Activated naive CD4-positive, alpha-beta T cell treated with anti-CD3 and anti-CD28 coated beads, Interleukin-2, amount 50 U/mL, for 72 hours (primary cell): ENCODE measurements at places on chromosomes 2 and 18.

DNA sequence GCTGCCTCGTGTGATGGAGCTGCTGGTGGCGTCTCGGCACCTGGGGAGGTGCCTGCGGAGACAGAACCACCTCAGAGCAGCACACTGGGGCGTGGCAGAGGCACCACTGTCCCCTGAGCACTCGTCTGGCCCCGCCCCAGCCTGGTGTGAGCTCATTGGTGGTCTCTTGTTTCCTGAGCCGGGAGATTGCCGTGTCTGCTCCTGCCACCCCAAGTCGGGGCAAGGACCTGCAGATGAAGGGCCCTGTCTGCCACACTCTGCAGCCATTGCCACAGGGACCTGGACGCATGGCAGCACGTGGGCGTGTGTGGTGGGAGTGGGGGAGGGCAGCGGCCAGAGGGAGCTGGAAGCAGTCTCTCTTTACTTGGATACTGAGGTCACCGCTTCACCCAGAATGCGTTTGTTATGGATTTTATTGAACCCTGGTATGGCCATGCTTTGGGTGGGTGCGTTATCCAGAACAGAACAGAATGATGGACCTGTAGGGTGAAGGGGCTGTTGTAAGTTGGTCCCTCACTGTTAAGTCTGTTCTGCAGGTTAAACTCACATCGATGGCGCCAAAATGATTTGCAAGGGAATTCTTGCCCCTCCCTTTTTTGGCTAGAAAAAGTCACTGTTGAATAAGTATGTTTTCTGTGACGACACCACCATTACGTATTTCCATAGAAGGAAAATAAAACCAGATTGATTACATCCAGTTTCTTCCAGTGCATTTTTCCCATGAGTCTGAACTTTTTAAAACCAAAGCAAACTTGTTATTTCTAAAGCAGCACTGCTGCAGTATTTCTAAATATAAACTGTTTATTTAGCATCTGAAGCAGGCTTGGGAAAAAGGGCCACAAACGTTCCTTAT lies 92.0 kb downstream of the USP40 start:
- no peak for DNase-seq

GRCh38 chr18:24930971-24931370 lies 421.0 kb downstream of the ZNF521 start:
- DNase-seq = no peak

DNA sequence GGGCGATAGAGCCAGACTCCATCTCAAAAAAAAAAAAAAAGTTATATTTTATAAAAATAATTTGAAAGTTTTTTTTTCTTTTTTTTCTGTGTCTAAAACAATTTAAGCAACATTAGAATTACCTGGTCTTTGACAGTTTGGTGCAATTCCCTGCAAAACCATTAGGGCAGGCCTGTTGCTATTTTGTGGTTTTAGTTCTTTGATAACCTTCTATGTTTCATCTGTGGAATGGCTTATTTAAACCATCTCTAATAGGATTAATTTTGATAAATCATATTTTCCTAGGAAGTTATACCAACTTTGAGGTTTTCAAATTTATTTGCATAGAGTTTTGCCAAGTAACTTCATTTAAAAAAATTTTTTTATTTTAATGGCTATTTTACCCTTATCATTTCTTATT lies 141.2 kb upstream of the TWIST2 start:
- DNase-seq = no peak

GRCh38 chr2:30636311-30636710 lies 170.9 kb downstream of the CAPN13 start:
- no peak for DNase-seq

- no peak for DNase-seq
Observed at GRCh38 chr2:19288291-19288690, 70.1 kb downstream of the OSR1 start.

- DNase-seq = no peak
Observed at GRCh38 chr2:171086352-171087290, 74.1 kb downstream of the TLK1 start.

- DNase-seq = no peak
Observed at GRCh38 chr18:9048236-9048635, 54.3 kb upstream of the NDUFV2 start.

DNA sequence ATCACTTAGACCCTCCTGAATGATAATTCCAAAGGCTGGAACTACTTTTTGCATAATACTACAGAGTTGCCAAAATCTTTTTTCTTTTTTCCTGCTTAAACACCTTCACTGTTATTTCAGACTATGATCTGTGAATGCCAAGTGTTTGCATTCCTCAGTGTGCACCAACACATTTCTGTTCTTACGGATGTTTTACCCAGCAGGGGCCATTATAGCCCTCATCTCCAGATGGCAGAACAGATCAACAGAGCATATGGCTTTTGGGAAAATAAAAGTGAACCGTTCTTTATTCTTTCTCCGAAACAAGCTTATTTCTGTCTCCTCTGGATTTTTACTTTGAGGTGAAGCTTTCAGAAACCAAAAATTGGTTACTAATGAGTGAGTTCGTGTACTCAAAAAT lies 1226.6 kb upstream of the FAM98A start:
- no peak for DNase-seq

- no peak for DNase-seq
Observed at GRCh38 chr2:206527153-206527552, 83.8 kb downstream of the ADAM23 start.

DNA sequence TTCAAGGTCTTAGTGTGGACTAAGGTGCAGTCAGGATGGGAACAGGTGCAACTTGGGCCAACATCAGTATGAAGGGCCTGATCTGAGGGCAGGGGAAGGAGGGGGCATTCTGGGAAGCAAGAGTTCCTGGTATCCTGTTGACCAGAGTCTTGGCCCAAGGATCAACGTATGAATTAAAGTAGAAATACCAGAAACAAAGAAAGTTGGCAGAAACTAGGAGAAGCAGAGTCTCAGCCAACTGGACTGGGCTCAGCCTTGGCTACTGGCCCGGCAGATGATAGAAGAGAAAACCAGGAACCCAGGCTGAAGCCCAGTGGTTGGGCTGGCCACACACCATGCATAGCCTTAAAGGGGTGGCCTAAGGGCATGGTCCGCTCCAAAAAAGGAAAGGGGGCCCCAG lies 2.3 kb downstream of the CETN1 start:
- no peak for DNase-seq

DNA sequence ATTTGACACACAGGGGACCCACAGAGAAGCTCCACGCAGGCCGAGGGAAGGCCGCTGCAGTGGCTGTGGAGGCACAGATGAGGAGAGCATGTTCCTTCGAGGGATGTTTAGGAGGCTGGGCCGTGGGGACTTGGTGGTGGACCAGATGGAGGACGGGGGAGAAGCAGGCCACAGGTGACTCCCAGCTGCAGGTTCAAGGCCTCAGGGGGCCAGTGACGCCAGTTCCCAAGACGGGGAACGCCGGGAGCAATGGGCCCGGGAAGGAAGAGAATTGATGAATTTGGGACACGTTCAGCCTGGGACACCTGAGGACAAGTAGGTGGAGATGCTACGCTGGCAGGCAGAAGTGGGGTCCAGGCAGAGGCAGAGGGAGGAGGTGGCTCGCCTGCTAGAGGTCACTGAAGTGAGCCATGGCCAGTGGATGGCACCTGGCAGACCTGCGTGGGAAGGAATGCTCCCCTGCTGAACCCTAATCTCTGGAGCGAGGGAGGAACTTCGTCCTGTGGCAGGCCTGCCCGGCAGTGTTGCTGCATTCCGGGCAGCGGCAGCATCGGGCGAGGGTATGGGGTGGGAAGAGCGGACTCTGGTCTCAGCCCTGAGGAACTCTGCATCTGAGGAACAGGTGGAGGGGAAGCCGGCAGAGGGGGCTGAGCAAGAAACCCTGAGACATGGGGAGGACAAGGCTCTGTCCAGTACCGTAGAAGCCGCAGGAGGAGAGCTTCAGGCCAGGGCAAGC lies 25.2 kb upstream of the HPCAL1 start:
- no peak for DNase-seq

DNA sequence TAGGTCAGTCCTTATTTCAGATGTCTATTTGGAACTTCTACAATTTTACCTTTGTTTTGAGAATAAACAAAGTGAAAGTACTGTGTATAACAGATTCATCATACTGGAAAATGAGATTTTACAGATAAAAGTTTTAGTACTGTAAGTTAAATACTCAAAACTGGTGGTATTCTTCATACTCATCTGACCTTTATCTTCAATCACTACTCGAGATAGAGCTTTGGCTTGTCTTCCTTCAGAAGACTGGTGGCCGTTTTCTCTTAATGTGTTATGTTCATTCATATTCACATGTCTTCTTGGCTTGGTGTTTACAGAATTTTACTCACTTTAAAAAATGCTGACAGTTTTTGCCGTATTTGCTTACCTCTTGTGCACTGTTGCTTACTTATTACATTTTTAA lies 2.1 kb downstream of the SPOPL start:
- no peak for DNase-seq

DNA sequence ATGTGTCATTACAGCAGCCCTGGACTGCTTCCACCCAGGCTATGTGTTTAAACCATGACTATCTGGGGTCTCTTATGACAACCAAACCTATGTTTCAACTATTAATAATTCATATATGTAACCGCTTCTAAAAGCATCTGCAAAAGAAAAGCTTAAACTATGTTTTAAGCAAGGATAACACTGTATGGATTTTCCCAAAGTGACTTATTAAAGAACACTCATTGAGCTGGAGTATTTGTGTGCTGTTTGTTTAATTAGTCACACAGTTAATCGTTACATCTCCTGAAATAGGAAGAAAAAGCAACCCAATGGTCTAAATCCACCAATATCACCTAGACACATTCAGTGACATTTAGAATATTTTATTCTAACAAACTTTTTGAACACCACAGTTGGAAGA lies 51.3 kb downstream of the TMEM163 start:
- DNase-seq = no peak

- DNase-seq = no peak
Observed at GRCh38 chr18:5439986-5440696, 103.7 kb downstream of the EPB41L3 start.

GRCh38 chr2:102424754-102425153 lies 1.8 kb downstream of the IL18RAP start:
- DNase-seq = no peak

GRCh38 chr2:178895872-178896271 lies 88.6 kb upstream of the TTN start:
- DNase-seq = no peak

DNA sequence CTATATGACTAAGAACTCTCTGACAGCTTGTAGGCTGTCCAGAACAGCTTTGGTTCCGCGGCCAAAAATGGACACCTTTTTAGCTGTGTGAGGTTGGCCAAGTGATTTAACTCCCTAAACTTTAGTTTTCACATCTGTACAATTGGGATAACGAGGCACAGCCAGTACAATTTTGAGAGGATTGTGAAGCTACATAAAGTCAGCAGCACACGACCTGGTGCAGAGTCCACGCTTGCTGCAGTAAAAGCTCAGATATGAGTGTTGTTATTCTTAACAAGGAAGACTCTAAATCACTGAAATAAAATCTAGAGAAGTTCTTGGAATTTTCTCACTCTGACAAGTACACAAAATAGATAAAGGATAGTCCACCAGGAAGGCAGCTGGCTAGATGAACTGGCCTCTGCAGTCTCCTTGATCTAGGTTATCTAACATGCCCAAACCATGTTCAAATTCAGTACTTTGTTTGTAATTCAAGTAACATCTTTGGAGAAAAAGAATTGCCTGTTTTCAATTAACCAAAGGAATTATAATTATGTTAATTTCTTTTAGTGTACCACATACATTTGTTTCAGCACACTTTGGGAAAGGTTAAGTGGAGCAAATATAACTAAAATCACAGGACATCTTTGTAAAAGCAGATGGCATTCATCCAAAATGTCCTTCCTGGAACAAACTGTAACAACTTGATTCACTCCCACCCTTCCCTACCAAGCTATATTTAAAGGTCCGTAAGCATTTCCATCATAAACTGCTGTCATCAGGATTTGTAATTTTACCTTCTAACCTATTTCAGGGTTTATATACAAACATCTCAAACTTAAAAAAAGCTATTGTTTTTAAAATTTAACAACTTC lies 201.7 kb upstream of the STK17B start:
- no peak for DNase-seq

DNA sequence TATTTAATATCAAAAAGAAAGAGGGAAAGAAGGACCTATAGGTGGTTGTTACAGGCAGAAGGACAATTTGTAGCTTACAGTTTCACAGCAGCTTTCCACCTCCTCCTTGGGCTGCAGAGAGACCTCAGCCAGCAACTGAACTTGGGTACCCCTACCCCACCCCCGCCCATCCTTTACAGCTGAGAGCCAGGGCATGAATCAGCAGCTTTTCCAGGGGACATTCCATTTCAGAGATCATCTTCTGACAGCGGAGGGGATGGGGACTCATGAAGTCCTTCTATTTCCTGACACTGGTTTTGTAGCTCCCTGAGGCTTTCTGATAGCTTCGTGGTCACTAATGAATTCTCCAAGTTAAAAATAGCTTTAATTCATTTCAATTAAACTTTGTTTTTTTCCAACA lies 96.4 kb downstream of the ITGB1BP1 start:
- DNase-seq = no peak

DNA sequence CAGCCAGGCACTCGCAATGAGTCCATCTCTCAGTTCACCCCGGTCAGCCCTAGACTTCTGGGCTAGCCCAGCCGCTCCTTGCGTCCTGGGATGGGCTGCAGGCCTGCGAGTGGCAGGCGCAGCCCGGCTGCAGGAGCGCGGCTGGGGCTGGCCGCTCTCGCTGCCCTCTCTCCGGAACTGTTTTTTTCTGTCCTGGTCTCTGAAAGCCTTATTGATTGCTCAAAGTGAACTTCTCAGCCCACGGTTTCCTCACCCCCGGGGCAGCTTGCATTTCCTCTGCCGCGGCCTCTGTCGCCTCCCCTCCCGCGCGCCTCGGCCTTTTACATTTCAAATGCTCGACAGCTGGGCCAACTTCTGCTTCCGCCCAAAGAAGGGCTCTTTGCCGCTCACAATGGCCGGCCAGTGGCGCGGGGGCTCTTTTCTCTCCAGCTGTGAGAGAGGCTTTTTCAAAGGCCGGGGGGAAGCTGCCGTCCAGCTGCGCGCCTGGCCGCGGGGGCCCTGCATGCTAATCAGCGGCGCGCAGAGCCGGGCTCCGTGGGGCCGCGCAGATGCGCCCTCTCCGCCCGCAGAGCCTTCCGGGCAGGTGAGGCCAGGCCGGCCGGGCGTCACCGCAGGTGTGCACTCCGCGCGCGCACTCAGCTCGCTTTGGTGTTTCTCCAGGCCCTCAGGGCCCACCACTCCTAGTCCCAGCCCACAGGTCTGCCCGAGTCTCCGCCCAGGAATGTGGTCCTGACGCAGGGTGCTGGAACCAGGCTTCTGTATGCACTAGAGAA lies 513.8 kb downstream of the RNF144A start:
- no peak for DNase-seq

GRCh38 chr2:150532879-150533278 lies 45.4 kb upstream of the RND3 start:
- DNase-seq = no peak

GRCh38 chr2:226121046-226121738 lies 678.4 kb downstream of the IRS1 start:
- DNase-seq = no peak

DNA sequence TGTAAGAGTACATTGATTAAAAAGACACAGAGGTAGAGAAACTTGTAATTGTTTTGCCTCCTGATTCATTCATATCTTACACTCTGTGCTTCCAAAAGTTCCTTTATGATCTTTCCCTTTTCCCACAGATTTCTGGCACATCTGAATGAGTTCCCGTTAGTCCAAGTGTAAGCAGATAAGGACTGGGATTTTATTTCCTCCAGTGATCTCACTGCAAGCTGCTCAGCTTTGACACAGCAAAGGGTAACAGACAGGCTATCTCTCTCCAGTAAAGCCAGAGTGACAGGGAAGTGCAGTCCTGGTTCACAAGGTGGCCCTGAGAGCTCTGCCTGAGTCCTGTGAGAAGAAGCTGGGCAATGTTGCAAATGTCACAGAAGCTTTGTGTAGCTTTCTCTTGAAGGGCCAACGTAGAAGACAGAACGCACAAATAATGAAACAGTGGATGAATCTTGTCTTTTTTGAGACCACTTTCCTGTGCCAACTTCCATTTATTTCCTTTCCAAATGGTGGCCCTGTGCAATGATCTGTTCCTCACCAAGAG lies 32.5 kb upstream of the KCNE4 start:
- no peak for DNase-seq
